ENCODE measurements at places on chromosomes 11 and 22.

DNA sequence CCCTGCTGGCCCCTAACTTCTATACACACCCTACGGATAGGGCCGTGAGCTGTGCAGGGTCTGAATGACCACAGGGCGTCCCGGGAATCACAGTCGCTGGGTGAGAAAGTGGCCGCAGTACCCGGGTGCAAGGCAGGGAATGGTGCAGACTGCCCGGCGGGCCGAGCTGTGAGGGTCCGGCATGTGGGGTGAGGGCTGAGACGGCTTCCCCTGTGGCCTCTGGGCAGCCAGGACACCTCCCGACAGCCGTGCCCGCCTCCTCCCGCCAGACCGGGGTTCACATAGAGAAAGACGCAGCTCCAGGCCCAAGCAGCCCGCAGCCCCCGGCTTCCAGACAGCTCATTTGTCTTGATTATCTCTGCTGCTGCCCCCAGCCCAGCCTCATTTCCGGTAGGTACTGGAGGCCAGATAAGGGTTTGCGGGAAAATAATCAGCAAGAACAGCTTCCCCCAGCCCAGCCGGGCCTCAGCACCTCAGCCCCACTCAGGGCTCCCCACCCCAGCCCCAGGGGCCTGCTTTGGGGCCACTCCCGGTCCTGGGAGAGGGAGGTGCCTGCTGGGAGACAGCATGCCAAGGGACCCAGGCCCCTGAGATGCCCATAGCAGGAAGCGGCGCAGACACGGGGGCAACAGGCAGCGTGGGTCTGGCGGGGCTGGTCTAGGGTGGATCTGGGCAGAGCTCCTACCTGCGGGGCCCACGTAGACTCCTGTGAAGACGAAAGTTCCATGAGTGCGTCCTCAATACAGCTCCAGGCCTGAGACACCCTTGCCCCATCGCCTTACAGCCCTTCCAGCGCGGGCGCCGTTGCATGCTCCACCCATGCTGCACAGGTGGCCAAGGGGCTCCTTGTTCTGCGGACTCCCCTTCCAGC lies 123.1 kb downstream of the BRD1 start:
- DNase-seq: no peak

DNA sequence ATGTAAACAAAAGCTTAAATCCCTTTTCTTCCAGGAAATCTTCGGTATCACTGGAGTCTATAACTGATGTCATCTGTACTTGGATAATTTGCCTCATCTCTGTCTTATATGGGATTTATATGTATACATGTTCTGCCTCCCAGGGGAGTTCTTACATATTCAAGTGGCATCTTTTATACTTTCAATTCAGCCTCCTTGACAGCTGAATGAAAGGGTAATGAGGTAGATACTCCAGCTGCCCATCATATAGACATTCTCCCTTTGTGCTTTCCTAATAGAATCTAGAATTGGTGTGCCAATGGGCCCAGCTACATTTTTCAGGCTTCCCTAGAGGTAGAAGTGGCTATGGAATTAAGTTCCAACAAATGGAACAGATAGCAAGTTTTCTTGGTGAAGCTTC lies 223.8 kb downstream of the LRRC4C start:
- DNase-seq: no peak

DNA sequence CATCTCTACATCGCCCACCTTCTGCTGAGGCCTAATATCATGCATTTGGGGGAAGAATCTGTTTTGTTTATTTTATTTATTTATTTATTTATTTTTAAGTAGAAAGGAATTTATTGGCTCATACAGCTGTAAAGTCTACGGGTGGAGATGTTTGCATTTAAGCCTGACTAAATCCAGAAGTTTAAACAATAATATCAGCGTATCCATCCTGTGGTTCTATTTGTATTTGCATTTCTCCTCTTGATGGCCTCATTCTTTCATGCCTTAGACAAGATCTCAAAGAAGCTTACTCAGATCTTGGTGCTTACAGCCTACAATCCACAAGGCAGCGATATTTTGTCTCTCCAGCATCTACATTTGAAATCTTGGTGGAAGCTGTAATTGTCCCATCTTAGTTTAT lies 67.1 kb upstream of the CARD18 start:
- no peak for DNase-seq

DNA sequence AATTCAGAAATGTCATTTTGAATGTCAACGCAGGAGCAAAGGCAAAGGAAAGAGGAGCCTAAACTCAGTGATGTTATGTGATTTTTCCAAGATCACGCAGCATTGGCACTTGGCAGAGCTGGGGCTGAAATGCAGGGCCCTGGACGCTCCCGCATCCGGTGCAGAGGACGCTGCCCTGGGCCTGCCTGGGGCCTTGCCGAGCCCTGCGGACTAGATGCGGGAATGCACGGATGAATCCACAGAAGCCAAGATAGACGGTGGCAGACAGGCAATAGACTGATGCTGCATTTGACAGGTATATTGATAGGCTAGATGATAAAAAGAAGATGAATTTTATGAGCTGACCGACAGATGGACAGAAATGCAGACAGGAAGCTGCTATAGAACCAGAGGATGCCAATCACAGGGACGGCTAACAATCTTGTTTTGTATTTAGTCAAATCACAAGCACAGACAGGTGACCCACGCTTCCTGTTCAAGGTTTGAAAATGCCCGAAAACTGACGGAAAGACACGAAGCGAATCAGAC lies 696 bp upstream of the MARK2 start:
- DNase-seq: no peak

DNA sequence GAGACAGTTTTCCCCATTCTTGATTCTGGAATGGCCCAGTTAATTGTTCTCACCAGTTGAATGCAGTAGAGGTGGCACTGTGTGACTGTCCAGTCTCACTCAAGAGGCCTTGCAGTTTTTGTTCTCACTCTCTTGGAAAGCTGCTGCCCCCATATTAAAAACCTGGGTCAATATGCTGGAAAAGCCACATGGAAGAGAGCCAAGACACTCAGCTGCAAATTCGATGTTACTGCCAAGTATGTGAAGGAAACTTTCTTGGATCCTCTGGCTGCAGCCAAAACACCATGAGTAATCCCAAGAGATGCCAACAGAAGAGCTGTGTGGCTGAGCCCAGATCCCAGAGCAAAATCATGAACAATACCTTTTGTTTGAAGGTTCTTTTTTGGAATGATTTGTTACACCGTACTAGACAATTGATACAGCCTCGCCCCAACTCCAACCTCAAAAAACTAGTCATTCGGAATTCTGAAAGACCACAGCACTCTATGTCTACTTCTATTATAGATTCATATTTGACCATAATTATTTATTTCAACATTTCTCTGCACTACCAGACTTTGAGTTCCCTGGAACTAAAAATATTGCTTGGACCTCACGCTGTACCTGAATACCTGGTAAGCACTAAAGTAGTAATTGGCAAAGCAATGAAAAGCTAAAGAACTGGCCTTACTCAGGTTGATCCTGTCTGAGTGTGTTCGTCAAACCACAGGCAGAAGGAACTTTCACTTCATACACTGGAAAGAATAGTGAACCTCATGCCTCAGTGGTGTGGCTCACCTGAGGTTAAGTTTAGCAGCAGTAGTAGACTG lies 378.8 kb downstream of the ETS1 start:
- DNase-seq: no peak

GRCh38 chr11:73047773-73048371 lies 94.2 kb downstream of the FCHSD2 start:
- no peak for DNase-seq
